Stimulated activated CD4-positive, alpha-beta T cell treated with anti-CD3 and anti-CD28 coated beads, Interleukin-15, amount 100 ng/mL, for 48 hours (primary cell): ENCODE measurements at places on chromosomes 16 and 17.

DNA sequence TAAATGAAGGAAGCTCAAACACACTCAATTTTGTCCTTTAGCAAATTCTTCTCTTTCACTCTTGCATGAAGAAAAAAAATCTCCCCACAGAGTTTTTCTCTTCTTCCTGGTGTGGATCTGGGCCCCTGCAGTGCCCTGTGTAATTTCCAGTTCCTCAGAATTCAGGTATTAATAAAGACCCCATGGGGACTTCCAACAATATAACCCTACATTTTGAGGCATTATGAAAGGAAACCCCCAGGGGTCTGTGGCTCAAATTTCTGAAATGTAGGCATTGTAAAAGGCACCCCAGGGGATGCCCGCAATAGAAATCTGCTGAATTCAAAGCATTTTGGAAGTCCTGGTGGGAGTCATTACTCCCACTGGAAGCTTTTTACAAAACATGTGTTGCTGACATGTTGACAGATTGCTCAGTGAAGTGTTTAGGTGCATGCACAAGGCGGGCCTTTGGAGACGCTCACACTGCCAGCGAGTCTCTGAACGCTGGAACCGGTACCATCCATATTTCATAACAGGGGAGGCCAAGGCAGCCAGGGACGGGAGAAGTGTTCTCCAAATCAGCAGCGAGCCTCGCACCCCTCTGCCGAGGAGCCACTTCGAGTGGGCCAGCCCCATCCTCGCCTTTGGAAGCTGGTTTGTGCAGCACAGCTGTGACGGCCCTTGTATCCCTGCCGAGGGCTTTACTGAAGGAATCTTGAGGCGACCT lies 154.0 kb downstream of the ZNF423 start:
- DNase-seq: no peak

- DNase-seq: no peak
Measured at GRCh38 chr17:63524051-63524450, 893 bp downstream of the KCNH6 start.

- no peak for DNase-seq
Measured at GRCh38 chr16:4510747-4511426, 27.7 kb downstream of the CDIP1 start.

DNA sequence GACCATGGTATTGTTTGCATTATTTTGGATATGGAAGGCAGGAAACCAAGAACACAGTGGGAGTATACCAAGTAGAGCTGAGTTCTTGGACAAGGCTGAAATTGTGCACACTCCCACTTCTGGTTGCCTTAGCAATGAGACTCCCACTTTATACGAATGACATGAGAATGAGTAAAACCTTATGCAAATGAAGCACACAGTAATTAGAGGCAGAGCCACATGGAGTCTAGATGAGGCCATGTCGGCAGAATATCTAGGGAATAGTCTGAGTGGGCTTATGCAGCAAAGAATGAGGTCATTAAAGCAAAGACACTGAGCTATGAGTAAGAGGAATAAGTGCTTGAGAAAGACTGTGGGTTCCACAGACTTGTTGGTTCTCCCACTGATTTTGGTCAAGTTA lies 178.7 kb downstream of the GRIN2A start:
- no peak for DNase-seq

GRCh38 chr17:83124871-83125514 lies 45.6 kb downstream of the METRNL start:
- DNase-seq: no peak

DNA sequence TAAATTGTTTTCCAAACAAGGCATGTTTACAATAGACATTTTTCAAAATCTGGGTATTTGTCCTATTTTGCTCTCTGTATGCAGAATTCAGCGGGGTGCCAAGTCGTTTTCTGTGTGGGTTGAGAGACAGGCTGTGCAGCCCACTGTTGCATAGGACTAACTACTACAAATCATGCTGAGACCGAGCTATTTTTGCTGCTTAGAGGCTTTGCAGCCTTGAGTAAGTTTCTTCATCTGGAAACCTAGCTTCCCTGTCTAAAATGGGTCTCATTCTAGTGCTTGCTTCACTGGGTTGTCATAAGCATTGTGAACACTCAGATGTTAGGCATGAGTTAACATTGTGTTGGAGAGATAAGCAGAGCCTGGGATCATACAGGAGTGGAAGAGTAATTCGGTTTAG lies 1.3 kb downstream of the PRPSAP2 start:
- no peak for DNase-seq

- no peak for DNase-seq
Measured at GRCh38 chr17:48134912-48135480, 27.4 kb downstream of the SNX11 start.

DNA sequence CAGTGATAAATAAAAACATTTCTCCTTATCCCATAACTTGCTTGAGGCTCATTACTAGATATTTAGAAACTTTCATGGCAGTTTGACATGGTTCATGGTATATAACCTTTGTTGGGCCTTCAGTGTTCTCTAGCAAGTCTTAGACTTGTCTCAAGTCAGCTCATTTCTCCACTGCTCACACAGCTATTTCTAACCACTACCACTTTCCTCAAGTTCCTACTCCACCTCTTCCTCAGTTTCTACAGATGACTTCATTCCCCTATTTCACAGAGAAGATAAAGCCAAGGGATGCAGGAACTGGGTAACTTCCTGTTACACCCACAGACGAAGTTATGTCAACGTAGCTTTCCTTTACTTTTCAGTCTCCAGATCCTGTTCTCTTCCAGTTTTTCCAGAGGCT lies 23.2 kb downstream of the NLK start:
- DNase-seq: no peak

GRCh38 chr17:72976971-72977770 lies 115.3 kb downstream of the SLC39A11 start:
- DNase-seq: no peak

- no peak for DNase-seq
Measured at GRCh38 chr17:41733348-41734138, 900 bp downstream of the HAP1 start.

DNA sequence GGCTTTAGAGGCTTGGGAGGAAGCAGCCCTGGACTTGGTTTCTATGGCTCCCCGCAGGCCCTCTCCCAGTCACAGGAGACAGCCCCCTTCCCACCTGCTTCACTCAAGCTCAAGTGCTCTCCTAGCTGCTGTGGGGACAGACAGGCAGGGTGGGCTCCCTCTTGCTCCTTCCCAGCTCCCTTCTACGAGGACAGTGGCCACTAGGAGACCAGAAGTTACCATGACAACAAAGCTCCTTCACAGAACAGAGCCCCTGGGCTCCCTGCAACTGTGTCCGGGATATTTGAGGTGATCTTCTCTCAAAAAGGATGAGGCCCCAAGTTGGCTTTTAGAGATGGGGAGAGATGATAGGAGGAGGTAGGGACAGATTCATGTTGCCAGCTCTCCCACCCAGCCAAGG lies 116.3 kb downstream of the AMFR start:
- DNase-seq: no peak

- no peak for DNase-seq
Measured at GRCh38 chr16:86100205-86101136, 201.5 kb downstream of the IRF8 start.

DNA sequence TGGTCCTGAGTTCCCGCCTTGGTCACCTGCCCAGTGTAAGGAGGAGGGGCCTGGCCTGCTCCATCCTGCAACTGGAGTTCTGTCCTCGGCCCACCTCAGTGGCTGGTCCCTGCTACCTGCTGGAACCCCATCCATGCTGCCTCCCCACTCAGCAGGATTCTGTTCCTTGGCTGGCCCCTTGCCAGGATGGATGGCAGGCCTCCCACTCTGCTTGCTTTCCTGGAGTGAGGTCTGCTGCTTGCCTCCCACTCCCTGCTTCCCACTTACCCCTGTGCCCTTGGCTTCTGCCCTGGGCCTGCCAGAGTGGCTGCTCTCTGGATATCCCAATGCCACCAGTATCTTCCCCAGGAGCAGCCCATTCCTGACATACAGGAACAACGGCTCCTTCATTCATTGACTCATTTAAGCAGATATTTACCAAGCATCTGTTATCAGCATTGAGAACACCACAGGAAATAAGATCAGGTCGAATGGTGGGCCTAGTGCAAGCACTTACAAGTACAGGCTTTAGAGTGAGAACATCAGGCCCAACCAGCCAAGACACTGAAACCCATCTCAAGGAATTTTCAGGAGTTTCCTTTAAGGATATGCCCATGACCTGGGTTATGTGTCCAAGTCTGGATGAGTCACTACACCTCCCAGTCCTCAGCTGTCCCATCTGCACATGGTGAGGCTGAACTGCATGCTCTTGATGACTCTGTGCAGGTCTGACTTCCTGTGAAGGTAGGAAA lies 17.0 kb upstream of the RPRML start:
- no peak for DNase-seq

DNA sequence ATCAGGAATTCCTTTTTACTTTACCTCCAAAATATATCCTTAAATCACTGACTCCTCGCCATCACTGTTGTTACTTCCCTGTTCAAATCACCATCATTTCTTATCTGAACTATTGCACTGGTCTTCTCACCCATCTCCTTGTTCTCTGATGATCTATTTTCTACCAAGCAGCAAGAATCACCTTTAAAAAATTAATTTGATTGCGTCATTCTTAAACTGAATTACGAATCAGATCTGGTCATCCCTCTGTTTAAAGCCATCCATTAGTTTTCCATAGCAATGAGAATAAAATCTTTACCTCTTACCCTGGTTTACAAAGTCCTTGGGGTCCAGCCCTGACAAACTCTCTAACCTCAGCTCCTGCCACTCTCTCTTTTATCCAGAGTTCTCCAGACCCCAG lies 14.6 kb downstream of the PCTP start:
- DNase-seq: no peak

- no peak for DNase-seq
Measured at GRCh38 chr17:39674702-39675389, 6.6 kb downstream of the PNMT start.
